Astrocyte (in vitro differentiated cells and primary cell): ENCODE measurements at places on chromosomes 5 and 9.
A peak's percentile ranks its signal among the peaks of the same experiment; 100 is the strongest.

DNA sequence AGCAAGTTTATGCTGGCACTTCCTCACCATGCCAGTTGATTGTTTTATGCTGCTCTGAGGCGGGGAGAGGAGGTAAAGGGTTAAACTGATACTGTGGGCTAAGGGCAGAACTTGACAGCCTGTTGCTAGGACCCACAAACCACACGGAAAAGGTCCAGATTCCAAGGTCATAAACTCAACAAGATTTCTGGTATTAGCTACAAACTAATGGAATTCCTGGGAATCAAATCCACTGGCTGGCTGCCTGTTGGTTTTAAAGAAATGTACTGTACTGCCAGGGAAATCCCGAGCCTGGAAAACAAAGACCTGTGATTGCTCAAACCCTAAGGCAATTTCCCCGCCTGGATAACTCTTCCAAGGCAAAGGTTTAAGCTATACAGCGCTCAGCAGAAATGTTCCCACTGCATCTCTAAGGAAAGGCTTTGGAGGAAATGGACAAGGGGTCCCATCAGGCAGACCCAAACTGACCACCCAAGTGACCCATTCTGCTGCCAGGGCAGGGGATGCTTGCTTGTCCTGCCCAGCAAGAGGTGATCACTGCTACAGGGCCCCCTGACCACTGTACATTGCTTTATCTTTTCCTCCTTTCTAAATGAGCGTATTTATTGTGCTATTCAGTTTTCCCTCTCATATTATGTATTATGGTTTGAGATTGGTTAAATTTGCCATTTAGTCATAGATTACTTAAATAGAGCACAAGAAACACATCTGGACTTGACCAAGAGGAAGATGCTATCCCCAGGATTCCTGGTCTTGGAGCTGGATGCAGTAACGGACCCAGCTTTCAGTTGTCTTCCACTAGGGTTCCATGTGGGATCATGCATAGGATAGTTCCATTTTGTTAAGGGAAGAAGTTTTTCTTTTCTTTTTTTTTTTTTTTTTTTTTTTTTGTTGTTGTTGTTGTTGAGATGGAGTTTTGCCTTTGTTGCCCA is 124.3 kb downstream of the SUSD1 start:
- DNase-seq: peak; percentile 99

- DNase-seq: no peak
These were observed 39.3 kb upstream of the DAB2 start for GRCh38 chr5:39464088-39464487.

GRCh38 chr5:75509546-75509945 is 1.9 kb downstream of the CERT1 start:
- DNase-seq: no peak

DNA sequence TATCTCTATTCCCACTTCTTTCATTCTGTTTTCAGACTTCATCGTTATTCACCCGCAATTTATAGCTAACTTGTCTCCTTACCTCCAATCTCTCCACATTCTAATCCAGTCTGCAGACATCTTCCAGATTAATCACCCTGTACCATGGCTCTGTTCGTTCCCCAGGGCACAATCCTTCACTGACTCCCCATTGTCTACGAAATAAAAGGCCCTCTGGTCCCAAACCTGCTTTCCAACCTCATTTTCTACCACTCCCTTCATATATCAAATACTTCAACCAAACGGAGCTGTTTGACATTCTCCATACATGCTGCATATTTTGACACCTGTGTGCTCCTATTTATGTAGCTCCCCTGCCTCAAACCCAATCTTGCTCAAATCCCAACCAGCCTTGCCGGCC is 1720.6 kb upstream of the WWC1 start:
- no peak for DNase-seq

DNA sequence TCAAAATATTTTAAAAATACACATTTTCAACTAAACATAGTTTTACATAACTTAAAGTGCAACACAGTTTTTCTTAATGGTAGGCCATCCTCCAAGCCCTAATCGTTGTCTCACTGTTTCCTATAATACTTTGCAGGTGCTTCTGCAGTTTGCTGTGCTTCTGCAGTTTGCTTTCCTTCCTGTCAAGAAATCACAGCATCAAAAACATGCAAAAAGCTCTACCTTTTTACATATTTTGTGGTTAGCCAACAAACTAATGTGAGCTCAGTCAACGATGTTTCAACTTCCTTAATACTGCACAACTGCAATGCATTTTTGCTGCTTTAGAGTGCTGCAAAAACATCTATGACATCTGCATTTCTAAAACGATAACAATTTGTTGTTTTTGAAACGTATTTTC is 25.2 kb downstream of the EMB start:
- DNase-seq: no peak

- DNase-seq: no peak
These were observed 9.8 kb downstream of the BRD3 start for GRCh38 chr9:134057751-134058701.

- no peak for DNase-seq
These were observed 98.2 kb downstream of the OXCT1 start for GRCh38 chr5:41772056-41772455.

DNA sequence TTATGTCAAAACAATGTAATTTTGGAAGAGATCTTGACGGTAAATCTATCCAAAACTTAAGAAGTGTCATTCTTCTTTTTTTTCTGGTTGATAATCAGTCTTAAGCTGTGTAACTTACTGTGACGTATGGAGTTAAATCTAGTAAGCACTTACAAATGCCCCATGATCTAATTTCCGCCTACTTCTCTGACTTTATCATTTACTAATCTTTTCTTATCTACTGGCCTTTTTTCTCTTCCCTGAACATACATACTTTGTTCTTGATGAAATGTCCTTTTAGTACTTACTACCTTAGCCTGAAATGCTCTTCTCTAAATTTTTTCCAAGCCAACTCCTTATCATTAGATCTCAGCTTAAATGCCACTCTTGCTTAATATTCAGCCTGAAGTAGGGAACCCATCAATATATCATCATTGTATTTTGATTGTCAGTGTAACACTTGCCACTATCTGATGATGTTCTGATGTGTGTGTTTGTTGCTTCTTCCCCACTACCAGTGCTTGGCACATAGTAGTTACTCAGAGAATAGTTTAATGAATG is 27.6 kb downstream of the AP3S1 start:
- DNase-seq: peak; percentile 57

DNA sequence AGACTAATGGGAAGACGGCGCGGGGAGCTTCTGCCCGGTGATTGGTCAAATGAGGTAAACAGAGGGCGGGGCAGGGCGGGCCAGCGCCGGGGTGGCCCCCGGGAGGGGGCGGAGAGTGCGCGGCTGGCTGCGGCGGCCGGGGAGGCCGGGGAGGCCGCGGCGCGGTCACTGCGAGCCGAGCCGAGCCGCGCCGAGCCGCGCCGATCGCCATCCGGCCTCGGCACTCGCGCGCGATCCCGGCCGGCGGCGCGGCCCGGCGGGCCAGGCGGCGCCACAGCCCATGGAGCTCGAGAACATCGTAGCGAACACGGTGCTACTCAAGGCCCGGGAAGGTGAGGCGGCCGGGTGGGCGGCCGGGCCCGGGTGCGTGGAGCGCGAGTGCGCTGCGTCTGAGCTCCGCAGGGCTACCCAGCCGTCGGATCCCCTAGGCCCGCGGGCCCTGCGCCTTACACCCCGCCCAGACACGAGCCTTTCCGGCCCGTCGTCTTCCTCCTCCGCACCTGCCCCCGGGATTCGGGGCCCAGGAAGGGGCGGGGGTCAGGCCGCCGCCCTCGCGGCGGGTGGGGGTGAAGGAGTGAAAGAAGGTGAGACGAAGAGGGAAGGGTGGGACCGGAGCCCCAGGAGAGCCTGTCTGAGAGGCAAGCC is at the start of gene GRK6:
Gene GRK6, plus strand, starts transcription at position 111 of the 645 bp plus-strand sequence. Its CDS starts 170 bp downstream, at position 281.
- DNase-seq: no peak

GRCh38 chr9:78958892-78959291 is 612.9 kb upstream of the TLE4 start:
- no peak for DNase-seq

GRCh38 chr5:168316139-168316578 is 24.7 kb downstream of the WWC1 start:
- no peak for DNase-seq

DNA sequence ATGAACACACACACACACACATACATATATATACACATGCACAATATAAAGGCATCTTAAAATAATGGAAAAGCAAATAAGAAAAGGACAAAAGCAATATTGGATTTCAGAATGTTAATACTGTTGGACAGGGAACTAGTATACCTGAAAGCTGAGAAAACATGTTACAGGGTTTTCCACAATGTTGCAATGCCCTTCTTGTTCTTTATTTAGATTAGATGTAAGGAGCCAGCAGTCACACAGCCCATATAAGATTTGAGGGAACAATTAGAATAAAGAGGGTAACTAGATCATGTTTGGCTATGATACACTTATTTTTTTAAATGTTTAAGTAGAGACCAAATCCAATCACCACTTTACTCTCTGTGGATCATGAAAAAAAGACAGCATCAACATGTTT is 61.7 kb downstream of the SH3TC2 start:
- DNase-seq: no peak

- DNase-seq: no peak
These were observed 19.6 kb upstream of the INSL6 start for GRCh38 chr9:5205071-5205470.

GRCh38 chr5:28253431-28253830 is 1215.0 kb upstream of the CDH9 start:
- DNase-seq: no peak

- peak; percentile 33 for DNase-seq
These were observed 124.3 kb downstream of the STK32A start for GRCh38 chr5:147359101-147359500.

GRCh38 chr5:14213253-14213652 is 70.1 kb downstream of the TRIO start:
- no peak for DNase-seq

GRCh38 chr5:154390746-154391359 is 54.9 kb upstream of the SAP30L start:
- DNase-seq: no peak

- no peak for DNase-seq
These were observed 70.7 kb downstream of the CSNK1G3 start for GRCh38 chr5:123582550-123583285.

DNA sequence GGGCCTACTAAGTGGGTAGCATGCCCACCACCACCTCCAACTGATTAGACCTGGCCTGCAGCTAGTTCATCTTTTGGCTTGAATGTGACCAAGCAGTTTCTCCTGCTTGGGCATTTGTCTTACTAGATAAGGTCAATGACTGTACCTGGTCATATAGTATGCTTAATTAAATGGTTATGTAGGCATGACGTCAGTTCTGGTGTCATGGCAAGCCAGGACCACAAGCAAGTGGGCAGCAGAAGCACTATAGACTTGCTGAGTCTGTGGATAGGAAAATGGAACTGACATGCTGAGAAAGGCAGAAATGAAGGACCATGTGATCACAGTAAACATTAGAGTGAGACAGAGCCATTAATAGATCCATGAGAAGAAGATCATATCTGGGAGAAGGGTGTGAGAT is 55.6 kb upstream of the C6 start:
- no peak for DNase-seq

GRCh38 chr9:93354451-93354850 is 97.0 kb upstream of the FAM120A start:
- peak; percentile 10 for DNase-seq

DNA sequence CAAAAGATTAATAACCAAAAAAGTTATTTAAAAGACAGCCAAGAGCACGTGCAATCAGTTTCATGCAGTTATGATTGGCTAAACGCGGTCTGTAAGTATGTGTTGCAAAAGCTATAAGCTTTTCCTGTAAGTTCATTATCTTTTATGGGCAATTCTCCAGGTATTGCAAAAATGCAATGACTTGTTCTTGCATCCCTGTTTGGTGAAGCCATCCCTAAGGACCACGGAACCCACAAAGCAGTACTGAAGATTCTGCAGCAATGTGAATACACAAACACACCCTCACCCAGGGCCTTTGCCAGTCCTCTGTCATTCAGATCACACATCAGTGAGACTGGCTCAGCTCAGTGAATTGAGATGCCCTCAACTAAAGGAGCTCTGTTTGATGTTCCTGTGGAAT is 11.4 kb downstream of the GCNT4 start:
- DNase-seq: peak; percentile 38

GRCh38 chr5:29889051-29889450 is 1304.4 kb upstream of the CDH6 start:
- DNase-seq: no peak

- DNase-seq: no peak
These were observed 149.6 kb upstream of the ATP10B start for GRCh38 chr5:161001604-161002003.

DNA sequence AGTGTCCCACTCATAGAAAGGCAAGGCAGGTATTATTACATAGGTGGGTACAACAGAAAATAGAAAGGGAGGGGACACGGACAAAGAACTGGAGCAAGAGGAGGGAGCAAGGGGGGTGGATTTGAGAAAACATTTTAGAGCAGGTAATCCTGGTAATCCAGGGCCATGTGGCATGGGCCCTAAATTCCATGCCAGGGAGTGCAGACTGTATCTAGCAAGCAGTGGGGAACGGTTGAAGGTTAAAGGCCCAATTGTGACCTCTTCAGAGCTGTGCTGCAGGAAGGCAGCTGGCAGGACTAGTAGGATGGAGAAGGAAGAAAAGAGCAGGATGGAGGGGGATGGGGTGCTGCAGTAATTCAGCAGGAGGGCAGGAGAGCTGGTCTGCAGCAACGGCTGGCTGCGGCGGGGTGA is 75.2 kb downstream of the PDE6A start:
- DNase-seq: no peak

GRCh38 chr5:161399996-161400562 is 146.4 kb downstream of the GABRB2 start:
- no peak for DNase-seq

GRCh38 chr5:126641387-126641786 is 40.6 kb downstream of the PHAX start:
- DNase-seq: no peak

DNA sequence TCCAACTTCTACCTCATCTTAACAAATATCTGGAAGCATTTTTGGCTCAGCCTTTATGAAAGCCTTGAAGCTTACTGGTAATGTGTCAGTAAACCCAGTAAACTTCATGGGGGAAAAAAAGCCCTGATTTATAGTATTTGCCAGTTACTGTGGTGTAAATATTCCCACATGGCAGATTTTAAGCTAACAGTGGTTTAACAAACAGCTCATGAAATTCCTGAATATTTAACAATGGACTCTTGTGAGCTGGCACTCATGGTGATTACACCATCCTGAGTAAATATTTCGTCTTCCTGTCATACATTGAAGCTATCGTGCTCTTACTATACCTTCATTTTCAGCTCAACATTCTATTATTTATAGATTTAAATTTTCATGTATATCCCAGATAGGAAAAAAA is 57.0 kb upstream of the ACOT12 start:
- peak; percentile 30 for DNase-seq

DNA sequence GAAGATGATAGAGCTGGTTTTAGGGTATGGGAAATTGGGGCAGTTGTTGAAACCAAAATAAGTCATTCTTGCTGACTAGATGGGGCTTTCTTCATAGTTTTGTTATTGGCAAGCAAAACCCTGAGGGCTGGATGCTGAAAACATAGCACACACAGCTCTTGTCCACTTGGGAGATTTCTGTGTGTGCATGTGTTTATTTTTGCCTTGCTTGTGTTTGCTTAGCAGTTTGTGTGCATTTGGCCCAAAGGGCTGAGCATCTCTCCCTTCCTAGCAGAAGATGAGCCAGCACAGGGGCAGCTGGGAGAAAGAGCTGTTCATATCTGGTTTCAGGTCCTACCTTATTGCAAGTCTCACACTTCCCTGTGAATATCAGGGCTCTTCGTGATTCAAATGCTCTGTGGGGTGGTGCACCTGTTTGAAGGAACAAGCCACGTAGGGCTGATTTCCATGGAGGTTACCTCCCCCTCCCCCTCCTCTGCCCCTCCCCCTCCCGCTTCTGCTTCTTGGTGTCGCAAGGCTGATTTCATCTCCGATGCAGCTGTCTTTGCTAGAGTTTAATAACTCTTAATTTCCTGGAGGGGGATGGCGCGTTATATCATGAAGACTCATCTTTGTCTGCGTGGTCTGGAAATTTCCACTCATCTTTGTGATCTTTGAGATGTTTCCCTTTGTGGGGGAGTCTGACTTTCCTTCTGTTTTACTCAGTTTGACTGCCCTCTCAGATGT is 296.5 kb downstream of the ARHGAP26 start:
- DNase-seq: no peak
